ENCODE measurements at places on chromosomes 7 and 10. TPM values are rescaled to one million over a fixed set of nuclear protein-coding genes. Genes with fewer than 3 reads are reported as not detected.

GRCh38 chr7:87000344-87000743 is 59.1 kb downstream of the ELAPOR2 start:
- no peak overlapping the region for H3K27ac ChIP-seq
- peaks cover 15% of the 10 kb centered on the region for H3K4me1 ChIP-seq
- no peak overlapping the region for H3K4me3 ChIP-seq

IKZF1 gene
- 427 TPM for total RNA-seq

DNA sequence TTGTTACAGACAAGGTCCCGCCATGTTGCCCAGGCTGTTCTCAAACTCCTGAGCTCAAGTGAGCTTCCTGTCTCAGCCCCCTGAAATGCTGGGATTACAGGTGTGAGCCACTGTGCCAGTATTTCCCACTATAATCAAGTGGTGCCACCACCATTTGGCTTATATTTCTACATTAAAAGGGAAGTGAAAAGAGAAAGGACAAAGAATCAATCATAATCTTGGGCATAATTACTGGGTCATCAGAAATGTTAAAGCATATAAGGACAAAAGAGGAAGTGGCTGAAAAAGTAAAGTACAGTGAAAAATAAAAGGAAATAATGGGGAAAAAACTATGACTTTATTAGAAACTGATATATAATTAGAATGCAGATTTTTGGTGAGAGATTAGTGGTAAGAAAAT is 25.7 kb upstream of the ENTPD1 start:
- no peak for DNase-seq
- peaks cover 11% of the 10 kb centered on the region for H3K36me3 ChIP-seq
- no peak overlapping the region for H3K27ac ChIP-seq
- H3K27me3 ChIP-seq, result peaks cover 27% of the 10 kb centered on the region

ACSL5 gene
- 49.5 TPM for total RNA-seq

ELN gene
- total RNA-seq, result not detected

MYL10 gene
- not detected for total RNA-seq

DNA sequence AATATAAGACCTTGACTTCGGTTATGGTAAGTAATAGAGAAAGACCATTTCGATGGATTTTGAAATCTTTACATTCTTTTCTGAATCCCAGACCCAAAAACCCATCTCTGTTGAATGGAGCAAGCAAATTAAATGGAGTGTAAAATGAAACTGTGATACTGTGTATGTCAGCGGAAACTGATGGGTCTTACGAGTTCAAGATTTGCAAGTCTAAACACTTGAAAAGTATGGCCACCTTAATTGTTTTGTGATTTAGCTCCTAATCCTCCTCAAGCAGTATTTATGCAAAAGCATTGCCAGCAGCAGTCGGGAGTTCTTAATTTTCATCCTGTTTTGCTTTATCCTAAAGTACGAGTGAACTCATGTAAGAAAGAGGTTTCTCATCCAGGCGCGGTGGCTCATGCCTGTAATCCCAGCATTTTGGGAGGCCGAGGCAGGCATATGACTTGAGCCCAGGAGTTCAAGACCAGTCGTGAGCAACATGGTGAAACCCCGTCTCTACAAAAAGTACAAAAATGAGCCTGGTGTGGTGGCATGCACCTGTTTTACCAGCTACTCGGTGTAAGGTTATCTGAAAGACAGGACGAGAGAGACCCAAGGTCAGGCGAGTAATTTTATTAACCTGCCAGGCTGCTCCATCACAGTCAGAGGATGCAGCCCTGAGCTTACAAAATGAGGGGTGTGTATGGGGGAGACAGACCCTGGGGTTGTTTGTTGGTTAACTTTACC is 5.8 kb upstream of the DHTKD1 start:
- H3K27ac ChIP-seq, result no peak overlapping the region
- H3K27me3 ChIP-seq, result no peaks in the 10 kb centered on the region
- H3K4me1 ChIP-seq, result peaks cover 6% of the 10 kb centered on the region
- no peaks in the 10 kb centered on the region for H3K36me3 ChIP-seq
- DNase-seq, result no peak
- no peak overlapping the region for H3K4me3 ChIP-seq

GRCh38 chr7:110129159-110129558 is 961.8 kb upstream of the LRRN3 start:
- H3K27me3 ChIP-seq, result no peaks in the 10 kb centered on the region
- no peak for DNase-seq
- peaks cover 1% of the 10 kb centered on the region for H3K36me3 ChIP-seq
- no peaks in the 10 kb centered on the region for H3K4me1 ChIP-seq
- no peak overlapping the region for H3K4me3 ChIP-seq

DNA sequence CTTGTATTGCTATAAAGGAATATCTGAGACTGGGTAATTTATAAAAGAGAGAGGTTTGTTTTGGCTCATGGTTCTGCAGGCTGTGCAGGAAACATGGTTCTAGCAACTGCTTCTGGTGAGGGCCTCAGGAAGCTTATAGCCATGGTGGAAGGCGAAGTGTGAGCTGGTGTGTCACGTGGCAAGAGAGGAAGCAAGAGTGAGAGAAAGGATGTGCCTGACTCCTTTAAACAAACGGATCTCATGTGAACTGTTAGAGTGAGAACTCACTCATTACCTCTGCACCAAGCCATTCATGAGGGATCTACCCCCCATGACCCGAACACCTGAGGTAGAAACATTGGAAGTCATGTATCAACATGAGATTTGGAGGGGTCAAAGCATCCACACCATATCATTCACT is 7.7 kb upstream of the ITPRIP start:
- H3K36me3 ChIP-seq, result no peaks in the 10 kb centered on the region
- H3K4me1 ChIP-seq, result peaks cover 10% of the 10 kb centered on the region
- peak overlapping the region; percentile 42 for H3K27ac ChIP-seq
- H3K27me3 ChIP-seq, result no peaks in the 10 kb centered on the region

DNA sequence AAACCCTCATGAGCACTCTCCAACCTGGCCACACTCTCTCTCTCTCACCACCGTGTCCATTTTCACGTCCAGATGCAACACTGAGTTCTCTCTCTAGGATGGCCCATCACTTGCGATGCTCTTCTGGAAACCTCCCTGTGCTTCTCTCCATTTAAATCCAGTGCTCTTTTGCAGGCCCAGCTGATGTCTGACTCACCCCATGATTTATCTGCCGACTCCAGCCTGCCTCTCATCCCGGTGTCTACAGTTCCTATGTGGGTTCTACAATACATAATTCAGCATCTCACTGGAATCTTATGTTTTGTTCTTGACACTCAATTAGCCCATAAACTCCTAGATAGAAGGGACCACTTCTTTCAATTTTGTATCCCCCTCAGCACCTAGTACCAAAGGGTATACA is 5.0 kb downstream of the TPK1 start:
- H3K27ac ChIP-seq, result no peak overlapping the region
- peak overlapping the region; percentile 1 for H3K4me3 ChIP-seq
- peaks cover 78% of the 10 kb centered on the region for H3K4me1 ChIP-seq
- peaks cover 7% of the 10 kb centered on the region for H3K36me3 ChIP-seq
- no peak for DNase-seq

CYP26C1 gene
- total RNA-seq, result 0.05 TPM

GPR37 gene
- not detected for total RNA-seq

GRCh38 chr10:78742730-78743615 is 325.8 kb upstream of the ZMIZ1 start:
- H3K4me1 ChIP-seq, result peaks cover 11% of the 10 kb centered on the region
- H3K4me3 ChIP-seq, result no peak overlapping the region
- no peaks in the 10 kb centered on the region for H3K27me3 ChIP-seq
- DNase-seq, result peak; percentile 13

- H3K4me3 ChIP-seq, result no peak overlapping the region
- no peak for DNase-seq
- no peaks in the 10 kb centered on the region for H3K4me1 ChIP-seq
- peaks cover 42% of the 10 kb centered on the region for H3K27me3 ChIP-seq
These were observed 18.3 kb downstream of the CPED1 start for GRCh38 chr7:121006711-121007315.

- no peak overlapping the region for H3K27ac ChIP-seq
- no peaks in the 10 kb centered on the region for H3K36me3 ChIP-seq
- H3K27me3 ChIP-seq, result peaks cover 8% of the 10 kb centered on the region
- no peak for DNase-seq
- H3K4me3 ChIP-seq, result no peak overlapping the region
These were observed 177.3 kb upstream of the GRB10 start for GRCh38 chr7:50959991-50960390.

LLCFC1 gene
- total RNA-seq, result not detected

OTUD1 gene
- 13.3 TPM for total RNA-seq

- H3K36me3 ChIP-seq, result peaks cover 4% of the 10 kb centered on the region
- no peak for DNase-seq
- peaks cover 23% of the 10 kb centered on the region for H3K4me1 ChIP-seq
- H3K27ac ChIP-seq, result no peak within 1 kb of the TSS
- peak within 1 kb of the TSS; percentile 77 for H3K4me3 ChIP-seq
These were observed at the start of gene TAC1 for GRCh38 chr7:97731736-97732564. TAC1 (plus strand) TSS chr7:97732086; CDS start chr7:97732613, 527 bp downstream.

DNA sequence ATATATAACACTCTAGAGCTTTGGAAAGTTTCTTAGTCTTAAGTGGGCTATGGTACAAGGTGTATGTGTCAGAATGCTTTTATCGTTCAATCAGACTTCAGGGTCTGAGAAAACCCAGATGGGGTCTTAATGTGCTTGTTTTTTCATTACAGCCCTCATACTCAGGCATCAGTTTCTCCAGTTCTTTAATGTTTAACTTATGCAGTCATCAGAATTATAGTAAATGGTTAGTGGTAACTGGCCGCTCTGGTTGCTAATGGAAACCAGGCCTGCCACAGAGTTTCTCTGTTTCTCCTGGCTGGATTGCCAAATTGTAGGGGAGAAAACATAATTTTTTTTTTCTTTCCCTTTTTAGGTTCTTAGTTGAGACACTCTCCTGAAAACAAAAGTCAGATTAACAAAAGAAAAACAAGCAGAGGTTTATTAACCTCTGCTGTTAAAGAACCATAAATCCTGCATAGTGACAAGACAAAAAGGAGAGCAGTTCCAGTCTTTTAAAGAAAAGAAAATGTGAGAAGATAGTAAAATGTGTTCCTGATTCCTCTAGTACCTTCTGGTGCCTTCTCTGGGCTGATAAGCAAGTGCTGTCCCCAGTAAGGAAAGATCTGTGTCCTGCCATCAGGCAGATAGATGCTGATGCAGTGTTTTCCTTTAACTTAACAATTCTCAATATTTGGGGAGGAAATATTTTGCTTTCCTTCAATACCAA is 21.5 kb upstream of the GHITM start:
- H3K27me3 ChIP-seq, result peaks cover 17% of the 10 kb centered on the region
- H3K4me3 ChIP-seq, result no peak overlapping the region
- no peak overlapping the region for H3K27ac ChIP-seq
- no peaks in the 10 kb centered on the region for H3K36me3 ChIP-seq
- peaks cover 11% of the 10 kb centered on the region for H3K4me1 ChIP-seq

GRCh38 chr10:113958631-113959382 is 84.9 kb upstream of the ADRB1 start:
- H3K4me3 ChIP-seq, result no peak overlapping the region
- DNase-seq, result peak; percentile 38
- peaks cover 50% of the 10 kb centered on the region for H3K4me1 ChIP-seq
- H3K27ac ChIP-seq, result no peak overlapping the region
- H3K36me3 ChIP-seq, result no peaks in the 10 kb centered on the region
- H3K27me3 ChIP-seq, result peaks cover 18% of the 10 kb centered on the region

DNA sequence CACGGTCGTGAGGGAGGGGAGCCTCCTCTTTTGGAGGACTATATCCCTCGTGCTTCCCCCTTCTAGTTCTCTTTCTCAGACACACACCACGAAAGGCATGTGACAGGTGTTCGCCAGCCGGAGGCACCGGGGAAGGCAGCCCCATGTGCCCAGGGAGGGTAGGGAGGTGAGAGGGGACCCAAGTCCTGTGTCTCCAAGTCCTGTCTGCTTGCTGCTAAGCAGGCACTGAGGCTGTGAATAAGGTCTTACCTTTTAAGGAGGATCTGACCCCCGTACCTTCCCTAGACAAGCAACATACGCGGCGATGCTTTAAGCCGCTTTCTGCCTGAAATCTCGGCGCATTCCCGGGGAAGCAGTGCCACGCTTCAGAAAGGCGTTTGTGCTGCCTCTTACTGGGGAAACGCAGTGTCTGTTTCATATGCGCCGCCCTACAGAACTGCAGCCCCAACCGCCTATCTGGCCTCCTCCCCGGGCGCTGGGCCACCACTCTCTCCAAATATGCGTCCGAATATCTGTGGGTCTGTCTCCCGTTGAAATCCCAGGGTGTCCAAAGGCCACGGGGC is 770 bp downstream of the PLXNA4 start:
- peaks cover 2% of the 10 kb centered on the region for H3K36me3 ChIP-seq
- no peak overlapping the region for H3K27ac ChIP-seq
- peaks cover 78% of the 10 kb centered on the region for H3K27me3 ChIP-seq
- peak; percentile 8 for DNase-seq
- H3K4me1 ChIP-seq, result peaks cover 24% of the 10 kb centered on the region
- peak overlapping the region; percentile 67 for H3K4me3 ChIP-seq

GRCh38 chr10:49689882-49690510 is 10.5 kb downstream of the C10orf53 start:
- peaks cover 60% of the 10 kb centered on the region for H3K27me3 ChIP-seq
- no peak overlapping the region for H3K4me3 ChIP-seq
- no peak for DNase-seq
- no peaks in the 10 kb centered on the region for H3K36me3 ChIP-seq
- no peak overlapping the region for H3K27ac ChIP-seq

CLRN3 gene
- not detected for total RNA-seq

CNTNAP2 gene
- total RNA-seq, result not detected

ADAP1 gene
- 11.1 TPM for total RNA-seq

GRCh38 chr7:98831641-98832221 is 38.1 kb downstream of the TMEM130 start:
- no peak overlapping the region for H3K4me3 ChIP-seq
- H3K36me3 ChIP-seq, result no peaks in the 10 kb centered on the region
- H3K27me3 ChIP-seq, result no peaks in the 10 kb centered on the region
- no peak overlapping the region for H3K27ac ChIP-seq

DNA sequence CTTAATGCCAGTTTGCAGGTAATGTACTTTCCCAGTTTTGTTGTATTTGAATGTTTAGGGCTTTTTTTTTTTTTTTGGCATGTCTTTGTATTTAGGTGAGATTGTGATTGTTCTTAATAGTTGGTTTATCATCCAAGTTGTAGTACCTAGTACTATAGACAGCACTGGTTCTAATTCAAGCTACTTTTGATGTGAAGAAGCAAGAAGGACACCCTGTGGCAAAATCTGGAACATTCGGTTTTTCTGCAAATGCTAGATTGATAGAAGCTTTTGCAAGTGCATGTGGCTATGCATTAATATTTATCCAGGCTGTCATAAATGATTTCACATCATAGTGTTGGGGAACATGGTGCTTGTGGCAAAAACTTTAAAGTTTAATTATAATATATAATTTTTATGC is 248.9 kb downstream of the FOXP2 start:
- no peaks in the 10 kb centered on the region for H3K27me3 ChIP-seq
- no peak for DNase-seq
- no peaks in the 10 kb centered on the region for H3K36me3 ChIP-seq
- no peak overlapping the region for H3K27ac ChIP-seq

- no peaks in the 10 kb centered on the region for H3K36me3 ChIP-seq
- no peak overlapping the region for H3K27ac ChIP-seq
- no peak overlapping the region for H3K4me3 ChIP-seq
- no peak for DNase-seq
- H3K27me3 ChIP-seq, result peaks cover 29% of the 10 kb centered on the region
These were observed 182.8 kb upstream of the CDCA7L start for GRCh38 chr7:22128528-22128920.

- no peak overlapping the region for H3K27ac ChIP-seq
- no peaks in the 10 kb centered on the region for H3K27me3 ChIP-seq
- H3K4me3 ChIP-seq, result no peak overlapping the region
These were observed 12.7 kb downstream of the SPRN start for GRCh38 chr10:133411523-133412380.

- H3K4me3 ChIP-seq, result no peak overlapping the region
- H3K4me1 ChIP-seq, result peaks cover 5% of the 10 kb centered on the region
- no peaks in the 10 kb centered on the region for H3K36me3 ChIP-seq
- no peak overlapping the region for H3K27ac ChIP-seq
- H3K27me3 ChIP-seq, result peaks cover 16% of the 10 kb centered on the region
- DNase-seq, result no peak
These were observed 14.0 kb upstream of the RAMP3 start for GRCh38 chr7:45143616-45144015.

GPER1 gene
- 0.56 TPM for total RNA-seq
